Cardiac septum (tissue), 1 donor: ENCODE measurements at places on chromosomes 16 and 17.
A peak's percentile ranks its signal among the peaks of the same experiment; 100 is the strongest.

DNA sequence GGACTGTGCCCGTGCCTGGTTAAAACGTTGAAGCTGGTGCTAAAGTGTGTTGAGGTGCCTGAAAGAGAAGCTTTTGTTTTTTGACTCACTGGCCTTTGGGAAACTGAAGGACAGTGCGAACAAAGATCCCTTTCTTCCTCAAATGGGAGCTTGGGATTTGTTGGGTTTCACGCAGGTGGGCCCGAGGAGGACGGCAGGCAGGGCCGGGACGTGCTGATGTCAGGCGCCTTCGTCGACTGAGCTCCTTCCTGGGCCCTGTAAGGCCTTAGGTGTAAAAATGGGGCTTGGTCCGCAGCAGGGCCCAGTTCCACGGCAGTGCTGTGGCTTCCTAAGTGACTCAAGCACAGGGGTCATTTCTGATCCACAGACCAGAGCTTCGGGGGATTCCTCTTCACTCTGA is 106.9 kb downstream of the BANP start:
- DNase-seq = peak; percentile 38

- no peak for DNase-seq
These were observed 11.7 kb downstream of the SGCA start for GRCh38 chr17:50177476-50177875.

GRCh38 chr16:1160773-1161348 is 8.0 kb downstream of the CACNA1H start:
- no peak for DNase-seq

DNA sequence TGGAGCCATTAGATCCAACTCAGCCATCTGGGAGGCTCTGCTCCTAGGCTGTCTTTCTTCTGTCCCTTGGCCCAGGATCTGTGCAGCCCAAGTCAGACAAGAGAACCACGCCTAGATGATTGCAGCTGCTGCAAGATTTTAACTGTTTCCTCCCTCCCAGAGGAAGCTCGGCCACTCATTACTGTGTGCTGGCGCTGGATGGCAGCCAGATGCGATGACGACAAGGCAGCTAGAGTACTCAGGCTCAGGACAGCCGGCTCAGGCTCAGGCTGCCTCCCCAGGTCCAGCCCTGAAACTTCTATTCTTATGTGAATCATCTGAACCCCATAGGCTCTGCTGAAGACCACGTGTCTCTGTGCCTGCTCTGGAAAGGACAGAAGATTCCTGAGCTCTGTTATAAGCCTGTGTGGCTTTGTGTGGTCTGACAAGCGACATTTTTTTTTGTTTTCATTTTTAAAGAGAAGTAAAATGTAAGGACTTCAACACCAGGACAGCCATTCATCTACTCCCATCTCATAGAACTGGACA is 32.1 kb upstream of the FBXW10B start:
- peak; percentile 96 for DNase-seq

DNA sequence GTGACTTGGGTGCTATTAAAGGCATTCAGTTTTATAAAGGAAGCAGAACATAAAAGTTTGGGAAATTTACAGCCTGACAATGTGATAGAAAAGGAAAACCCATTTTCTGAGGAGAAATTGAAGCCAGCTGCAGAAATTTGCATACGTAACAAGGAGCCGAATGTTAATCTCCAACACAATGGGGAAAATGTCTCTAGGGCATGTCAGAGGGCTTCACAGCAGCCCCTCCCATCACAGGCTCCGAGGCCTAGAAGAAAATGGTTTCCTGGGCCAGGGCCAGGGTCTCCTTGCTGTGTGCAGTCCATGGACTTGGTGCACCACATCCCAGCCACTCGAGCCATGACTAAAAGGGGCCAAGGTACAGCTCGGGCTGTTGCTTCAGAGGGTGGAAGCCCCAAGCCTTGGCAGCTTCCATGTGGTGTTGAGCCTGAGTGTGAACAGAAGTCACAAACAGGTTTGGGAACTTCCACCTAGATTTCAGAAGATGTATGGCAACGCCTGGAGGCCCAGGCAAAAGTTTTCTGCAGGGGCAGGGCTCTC is 23.9 kb upstream of the TOM1L1 start:
- no peak for DNase-seq

GRCh38 chr17:15031975-15032374 is 233.2 kb downstream of the PMP22 start:
- no peak for DNase-seq

GRCh38 chr17:1060991-1061390 is 64.1 kb downstream of the TIMM22 start:
- no peak for DNase-seq

DNA sequence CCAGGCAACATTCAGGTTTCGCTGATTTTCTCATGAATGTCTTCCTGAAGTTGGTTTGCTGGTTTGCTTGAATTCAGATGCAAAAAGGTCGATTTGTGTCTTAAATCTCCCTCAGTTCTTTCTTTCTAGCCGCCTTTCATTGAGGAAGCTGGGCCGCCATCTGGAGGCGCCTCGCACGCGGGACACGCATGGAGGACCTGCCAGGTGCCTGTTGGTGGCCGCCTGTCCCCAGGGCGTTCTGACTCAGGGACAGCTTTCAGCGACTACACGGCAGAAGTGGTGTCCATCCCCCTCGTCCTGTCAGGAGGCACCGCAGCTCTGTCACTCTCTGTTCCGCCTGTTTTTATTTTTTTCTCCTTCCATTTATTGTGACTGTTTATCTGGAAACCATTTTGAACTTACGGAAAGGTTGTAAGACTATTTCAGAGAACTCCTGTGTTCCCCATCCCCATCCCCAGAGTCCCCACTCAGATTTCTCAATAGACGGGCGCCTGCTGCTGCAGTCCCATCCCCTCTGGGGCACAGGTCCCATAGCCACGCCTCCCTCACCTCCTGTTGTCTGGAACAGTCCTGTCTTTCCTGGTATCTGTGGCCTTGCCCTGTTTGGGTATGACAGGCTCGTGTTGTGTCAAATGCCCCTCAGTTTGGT is 33.2 kb downstream of the COX4I1 start:
- DNase-seq = no peak

DNA sequence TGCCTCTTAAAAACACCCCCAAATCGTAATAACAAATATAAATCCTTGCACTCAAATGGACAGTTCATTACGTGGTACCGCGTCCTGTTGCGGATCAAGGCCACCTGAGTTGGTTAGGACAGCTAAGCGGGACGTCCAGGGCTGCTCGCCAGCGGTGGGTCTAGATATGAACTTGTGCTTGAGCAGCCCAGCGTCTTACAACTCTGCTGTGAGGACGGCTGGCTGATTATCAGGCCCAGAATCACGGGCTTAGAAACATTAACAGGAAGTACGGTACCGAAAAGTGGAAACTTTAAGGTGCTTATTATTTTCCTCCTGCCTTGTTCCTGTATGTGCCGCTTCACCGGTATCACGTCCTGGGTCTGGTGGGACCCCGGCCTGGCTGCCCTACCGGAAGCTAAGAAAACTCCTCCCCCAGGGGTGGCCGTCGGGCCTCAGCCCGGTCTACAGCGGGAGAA is 832 bp upstream of the SRRM2 start:
- DNase-seq = no peak

DNA sequence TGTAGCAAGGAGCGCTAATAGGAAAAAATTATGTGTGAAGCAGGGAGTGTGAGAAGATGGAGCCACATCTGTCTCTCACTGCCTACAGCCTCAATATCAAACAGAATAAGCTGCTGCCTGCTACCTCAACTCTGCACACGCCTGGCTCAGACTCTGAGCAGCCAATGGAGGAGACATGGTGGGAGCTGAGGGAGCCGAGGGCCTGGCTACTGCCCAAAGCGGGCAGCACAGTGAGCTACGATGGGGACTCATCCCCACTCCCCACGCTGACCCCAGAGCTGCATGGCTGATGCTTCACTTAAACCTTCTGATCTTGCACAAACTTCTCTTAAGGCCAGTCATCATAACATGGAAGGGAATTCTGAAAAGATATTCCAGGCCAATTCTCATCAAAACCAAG is 11.1 kb upstream of the FLYWCH2 start:
- no peak for DNase-seq

DNA sequence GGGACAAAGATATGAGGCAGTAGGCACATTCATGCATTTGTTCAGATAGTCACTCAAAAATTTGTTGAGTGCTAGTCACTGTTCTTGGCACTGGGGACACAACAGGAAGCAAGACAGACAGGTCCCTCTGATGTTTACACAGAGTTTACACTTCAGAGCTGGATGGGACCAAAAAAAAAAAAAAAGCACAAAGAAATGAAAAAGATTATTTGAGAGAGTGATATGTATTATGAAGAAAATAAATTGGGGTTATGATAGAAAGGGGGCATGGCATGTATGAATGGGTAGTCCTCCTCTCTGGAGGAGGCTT is 3.5 kb upstream of the YPEL2 start:
- no peak for DNase-seq

- DNase-seq = no peak
These were observed 3.6 kb downstream of the FA2H start for GRCh38 chr16:74770831-74771526.

DNA sequence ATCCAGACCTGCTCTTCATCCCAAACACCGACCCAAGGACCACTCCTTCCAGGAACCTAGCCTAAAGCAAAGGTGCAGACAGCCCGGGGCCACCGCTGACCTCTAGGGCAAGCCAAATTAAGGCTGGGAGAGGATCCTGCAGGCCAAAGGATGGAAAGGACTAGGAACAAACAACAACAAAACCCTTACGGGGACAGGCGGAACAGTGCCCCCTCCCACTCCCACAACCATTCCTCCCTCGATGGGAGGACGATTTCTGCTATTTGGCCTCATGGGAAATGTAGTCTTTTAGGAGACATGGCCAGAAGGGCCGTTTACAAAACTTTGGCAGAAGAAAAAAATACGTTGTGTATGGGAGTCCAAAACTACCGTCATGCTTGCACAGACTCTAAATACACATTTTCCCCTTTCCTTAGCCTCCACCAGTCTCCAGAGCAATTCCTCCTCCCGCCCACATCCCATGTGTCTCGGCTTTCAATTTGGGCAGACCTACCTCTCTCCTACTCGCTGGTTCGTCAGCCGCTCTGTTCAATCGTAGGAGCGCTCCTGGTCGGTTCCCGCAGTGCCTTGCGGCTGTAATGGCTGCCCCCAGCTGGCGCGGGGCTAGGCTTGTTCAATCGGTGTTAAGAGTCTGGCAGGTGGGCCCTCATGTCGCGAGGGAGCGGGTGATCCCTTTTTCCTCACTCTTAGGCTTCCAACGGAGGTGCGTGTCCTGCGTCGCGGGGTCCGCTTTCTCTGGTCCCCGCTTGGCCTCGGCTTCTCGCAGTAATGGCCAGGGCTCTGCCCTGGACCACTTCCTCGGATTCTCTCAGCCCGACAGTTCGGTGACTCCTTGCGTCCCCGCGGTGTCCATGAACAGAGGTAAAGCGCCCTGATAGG is at the start of gene ERAL1:
ERAL1 (plus strand) TSS at position 560 of the 879 bp plus-strand sequence; CDS start at position 579, 19 bp downstream.
- DNase-seq = peak; percentile 94

DNA sequence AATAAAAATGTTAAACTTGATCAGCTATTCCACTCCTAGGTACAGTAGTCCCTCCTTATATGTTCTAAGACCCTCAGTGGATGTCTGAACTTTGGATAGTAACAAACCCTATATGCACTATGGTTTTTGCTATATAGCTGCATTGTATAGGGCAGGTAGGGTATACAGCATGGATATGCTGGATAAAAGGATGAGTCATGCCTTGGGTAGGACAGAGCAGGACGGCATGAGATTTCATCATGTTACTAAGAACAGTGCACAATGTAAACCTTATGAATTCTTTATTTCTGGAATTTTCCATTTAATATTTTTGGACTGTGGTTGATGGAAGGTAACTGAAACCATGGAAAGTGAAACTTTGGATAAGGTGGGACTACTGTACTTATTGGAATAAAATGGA is 235.1 kb downstream of the CEP112 start:
- no peak for DNase-seq

DNA sequence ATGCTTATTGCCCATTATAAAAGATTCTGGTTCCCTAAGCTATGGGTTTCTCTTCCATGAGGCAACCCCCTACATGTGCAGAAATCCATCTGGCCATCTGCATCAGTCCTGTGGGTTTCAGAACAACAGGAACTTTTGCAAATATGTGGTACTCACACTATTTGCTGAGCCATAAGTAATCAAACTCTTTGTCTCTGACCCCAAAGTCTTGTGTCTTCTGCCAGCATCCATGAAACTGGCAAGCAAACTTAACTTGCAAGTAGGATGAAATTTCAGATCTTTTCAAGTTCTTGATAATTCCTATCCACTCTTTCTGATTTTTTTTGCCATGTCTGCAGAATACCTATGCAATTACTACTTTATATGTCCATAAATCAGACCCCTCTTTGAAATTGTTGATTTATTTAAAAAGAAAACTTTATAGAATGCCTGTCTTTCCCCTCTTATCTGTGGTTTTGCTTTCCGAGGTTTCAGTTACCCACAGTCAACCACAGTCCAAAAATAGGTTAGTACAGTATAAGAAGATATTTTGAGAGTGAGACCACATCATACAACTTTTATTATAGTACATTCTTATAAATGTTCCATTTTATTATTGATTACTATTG is 158.4 kb upstream of the IRX3 start:
- no peak for DNase-seq

GRCh38 chr17:59202320-59202719 is 7.5 kb upstream of the SMG8 start:
- DNase-seq = no peak

GRCh38 chr16:14013571-14014283 is 57.4 kb upstream of the MRTFB start:
- DNase-seq = no peak

DNA sequence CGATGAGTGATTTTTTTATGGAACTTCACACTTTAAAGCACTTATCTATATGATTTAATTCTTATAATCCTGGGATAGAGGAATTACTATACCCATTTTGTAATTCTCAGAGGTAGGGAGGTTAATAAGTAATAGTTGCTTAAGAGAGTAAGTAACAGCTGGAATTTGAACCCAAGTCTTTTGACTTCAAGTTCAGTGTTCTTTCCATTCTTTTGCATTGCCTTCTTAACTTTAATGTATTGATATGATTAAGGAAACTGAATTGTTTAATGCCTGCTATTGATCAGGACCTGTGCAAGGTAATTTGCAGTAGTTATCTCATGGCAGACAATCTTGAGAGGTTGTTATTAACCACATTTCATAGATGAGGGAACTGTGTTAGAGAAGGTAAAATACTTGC is 78.5 kb downstream of the TUBD1 start:
- no peak for DNase-seq

GRCh38 chr16:22815863-22816262 is 1.9 kb downstream of the HS3ST2 start:
- no peak for DNase-seq

- no peak for DNase-seq
These were observed 4.8 kb upstream of the UTS2R start for GRCh38 chr17:82366749-82367148.

- DNase-seq = no peak
These were observed 156.4 kb downstream of the ZNF18 start for GRCh38 chr17:11840831-11841230.
